Fibroblast of skin of right quadriceps (primary cell): ENCODE measurements at places on chromosomes 11 and 22.
A peak's percentile ranks its signal among the peaks of the same experiment; 100 is the strongest.

- DNase-seq, result no peak
Measured at GRCh38 chr11:20616920-20617319, 17.5 kb downstream of the SLC6A5 start.

GRCh38 chr22:22349455-22349836 is 104.9 kb downstream of the VPREB1 start:
- DNase-seq, result no peak

DNA sequence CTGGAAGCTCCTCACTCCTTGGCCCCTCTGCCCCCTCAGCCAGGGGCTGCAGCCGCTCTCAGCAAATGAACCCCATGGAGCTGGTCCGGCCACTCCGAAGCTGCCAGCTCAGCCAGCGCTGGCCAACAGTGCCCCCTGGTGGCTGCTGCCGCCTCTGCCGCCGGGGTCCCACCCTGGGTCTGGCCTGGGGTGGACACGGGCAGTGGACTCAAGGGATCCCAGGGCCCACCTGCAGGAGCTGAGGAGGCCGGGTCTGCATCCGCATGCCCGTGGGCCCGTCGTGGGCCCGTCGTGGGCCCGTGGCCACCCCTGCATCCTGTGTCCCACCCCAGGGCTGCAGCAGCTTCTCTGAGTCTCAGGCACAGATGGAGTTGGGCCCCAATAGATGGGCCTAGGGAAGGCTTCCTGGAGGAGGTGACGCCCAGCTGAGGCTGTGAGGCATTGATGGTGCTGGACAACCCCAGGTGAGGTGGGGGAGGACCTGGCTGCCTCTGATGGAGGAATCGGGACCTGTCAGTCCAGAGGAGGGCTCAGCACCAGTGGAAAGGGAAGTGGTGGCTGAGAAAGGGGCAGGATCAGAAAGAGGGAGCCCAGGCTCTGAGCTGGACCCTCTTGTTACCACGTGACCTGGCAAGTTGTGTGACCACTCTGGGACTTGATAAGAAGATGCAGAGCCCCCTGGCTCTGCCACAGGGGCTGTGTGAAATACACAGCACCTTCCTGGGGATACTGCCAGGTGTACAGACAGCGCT is 522.3 kb downstream of the BRD1 start:
- DNase-seq, result peak; percentile 20

DNA sequence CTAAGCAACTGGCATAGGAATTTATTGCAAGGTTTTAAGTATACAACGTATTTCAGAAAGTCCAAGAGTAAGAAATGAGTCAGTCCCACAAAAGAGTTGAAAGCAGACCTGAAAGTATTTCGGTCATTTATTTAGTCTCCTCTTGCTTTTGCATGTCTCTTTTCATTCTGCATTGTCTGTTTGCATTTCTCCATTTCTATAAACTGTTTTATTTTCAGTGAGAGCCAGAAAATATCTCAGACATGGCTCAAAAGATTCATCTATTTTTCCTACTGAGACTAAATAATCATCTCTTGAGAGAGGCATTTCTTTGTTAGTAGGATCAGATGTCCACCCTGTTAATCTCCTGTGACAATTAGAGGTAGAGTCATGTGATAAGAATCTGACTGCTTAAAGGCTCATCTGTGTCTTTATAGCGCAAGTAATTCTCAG is 219.1 kb upstream of the CCDC179 start:
- peak; percentile 60 for DNase-seq

DNA sequence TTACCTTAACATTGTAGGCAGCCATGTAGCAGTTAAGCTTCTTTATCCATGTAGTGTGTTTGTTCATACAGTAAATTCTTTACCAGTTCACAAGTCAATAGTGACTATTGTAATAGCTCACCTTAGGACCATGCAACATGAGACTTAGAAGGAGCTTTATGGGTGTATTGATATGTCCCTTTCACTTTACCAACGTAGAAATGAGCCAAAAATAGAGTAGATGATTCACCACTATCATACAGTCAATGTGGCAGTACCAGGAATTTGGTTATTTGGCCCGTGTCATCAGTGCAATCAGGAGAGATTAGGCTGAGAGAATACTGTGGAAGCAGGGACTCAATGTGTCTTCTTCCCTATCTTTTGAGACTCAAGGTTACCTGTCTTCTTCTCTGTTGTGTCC is 4.7 kb downstream of the ZDHHC13 start:
- peak; percentile 9 for DNase-seq

- peak; percentile 37 for DNase-seq
Measured at GRCh38 chr11:37710031-37710430, 1112.0 kb upstream of the RAG2 start.

GRCh38 chr22:18925368-18926064 is 10.6 kb downstream of the PRODH start:
- DNase-seq, result no peak

- DNase-seq, result no peak
Measured at GRCh38 chr22:44025171-44026065, 1.3 kb downstream of the PARVB start.

- peak; percentile 77 for DNase-seq
Measured at GRCh38 chr22:28594797-28595462, 84.7 kb downstream of the TTC28 start.

DNA sequence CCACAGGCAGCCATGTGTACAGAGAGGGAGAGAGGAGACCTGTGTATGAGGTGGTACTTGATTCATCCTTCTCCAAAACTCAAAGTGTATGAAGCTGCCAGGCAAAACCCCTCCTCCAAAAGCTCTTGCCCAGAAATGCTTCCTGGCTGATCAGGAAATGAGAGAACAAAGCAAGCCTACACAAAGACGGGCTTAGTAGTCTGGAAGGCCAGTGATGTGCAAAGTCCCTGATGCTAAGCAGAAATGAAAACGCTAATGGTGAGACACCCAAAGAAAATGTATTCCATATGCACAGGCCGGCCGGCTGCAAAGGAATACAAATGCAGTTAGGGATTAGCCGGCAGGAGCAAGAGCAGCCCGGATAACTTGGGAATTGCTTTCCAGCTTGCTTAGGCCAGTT is 234.9 kb upstream of the CADM1 start:
- no peak for DNase-seq

DNA sequence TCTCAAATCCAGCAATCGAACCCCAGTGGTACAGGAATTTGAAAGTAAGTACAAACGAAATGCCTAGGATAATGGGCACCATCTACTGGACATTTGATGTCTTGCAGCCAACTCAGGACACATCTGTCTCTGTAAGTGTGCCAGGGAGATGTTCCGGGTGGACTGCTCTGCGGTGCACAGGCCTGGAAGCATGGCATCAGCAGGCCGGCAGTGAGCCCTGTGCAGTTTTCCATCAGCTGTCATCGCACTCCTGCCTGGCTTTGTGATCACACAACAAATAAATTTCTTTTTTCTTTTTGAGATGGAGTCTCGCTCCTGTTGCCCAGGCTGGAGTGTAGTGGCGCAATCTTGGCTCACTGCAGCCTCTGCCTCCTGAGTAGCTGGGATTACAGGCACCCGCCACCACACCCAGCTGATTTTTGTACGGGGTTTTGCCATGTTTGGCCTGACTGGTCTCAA is 71.0 kb downstream of the JAM3 start:
- DNase-seq, result peak; percentile 75

DNA sequence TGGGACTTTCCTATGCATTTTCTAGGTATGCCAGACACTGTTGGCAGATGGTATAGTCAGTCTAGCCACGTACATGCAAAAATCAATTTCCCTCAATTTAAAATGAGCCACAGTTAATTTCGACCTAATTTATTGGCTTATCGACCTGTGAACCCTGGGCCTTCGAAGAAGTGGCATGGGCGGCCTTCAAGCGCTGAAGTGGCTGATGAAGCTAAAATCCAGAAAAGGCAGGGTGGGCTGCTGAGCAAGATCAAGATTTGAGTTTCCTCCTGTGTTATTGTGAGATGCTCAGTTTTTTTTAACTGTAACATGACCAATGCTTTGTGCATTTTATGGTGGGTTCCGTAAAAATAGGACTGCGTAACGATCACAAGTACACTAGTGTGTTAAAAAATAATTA is 5.8 kb upstream of the SORL1-AS1 start:
- no peak for DNase-seq

DNA sequence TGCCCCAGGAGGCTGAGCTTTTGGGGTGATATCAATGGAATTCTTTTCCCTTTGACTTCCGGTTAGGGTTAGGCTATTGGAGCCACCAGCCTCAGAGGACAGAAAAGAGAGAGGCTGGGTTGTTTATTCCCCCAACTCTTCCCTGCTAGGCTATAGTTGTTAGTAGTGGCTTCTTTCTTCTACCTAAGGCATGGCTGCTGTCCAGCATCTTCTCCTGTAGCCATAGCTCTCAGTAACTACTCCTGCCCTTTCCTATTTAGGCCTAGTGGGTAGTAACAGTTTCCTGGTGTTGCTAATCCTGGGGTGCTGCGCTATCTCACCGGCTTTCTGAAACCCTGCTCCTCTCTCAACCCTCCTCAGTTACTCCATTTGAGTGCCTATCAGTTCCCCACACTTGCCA is 184.9 kb downstream of the TENM4 start:
- DNase-seq, result no peak

GRCh38 chr11:73152086-73152853 is 10.2 kb upstream of the FCHSD2 start:
- no peak for DNase-seq

DNA sequence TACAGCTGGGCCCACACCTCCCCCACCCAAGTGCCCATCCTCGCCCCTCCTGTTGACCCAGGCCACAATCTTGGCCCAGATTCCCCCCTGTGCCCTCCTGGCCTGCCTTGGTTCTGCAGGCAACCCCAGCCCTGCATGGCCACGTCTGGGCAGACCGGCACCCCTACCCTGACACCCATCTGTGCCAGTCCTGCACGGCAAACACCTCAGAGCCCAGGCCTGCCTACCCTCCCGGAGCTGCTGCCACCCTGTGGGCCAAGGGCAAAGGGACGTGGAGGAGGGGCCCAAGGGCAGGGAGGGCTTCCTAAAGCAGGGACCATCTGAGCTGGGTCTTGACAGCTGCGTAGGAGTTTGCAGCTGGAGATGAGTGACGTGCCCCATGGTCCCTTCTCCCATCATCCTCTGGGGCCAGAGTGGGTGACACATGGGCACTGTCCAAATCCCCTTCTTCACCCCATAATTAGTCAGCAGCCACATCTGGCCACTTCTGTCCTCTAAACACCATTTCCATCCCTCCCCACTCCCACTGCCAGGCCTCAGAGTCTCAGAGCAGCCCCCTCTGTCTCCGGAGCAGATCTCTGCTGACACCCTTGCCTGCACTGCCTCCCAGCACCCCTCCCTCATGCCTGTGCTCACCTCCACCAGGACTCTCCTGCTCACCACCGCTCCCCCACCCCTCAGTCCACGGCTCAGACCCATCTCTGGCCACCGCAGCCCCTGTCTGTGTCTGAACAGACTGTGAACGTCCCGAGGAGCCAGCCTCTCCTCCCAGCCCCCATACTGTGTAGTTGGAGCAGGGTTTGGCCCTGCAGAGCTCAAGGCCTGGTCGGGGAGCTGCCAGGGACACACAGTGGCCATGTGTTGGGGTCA is 35.6 kb upstream of the PPARA start:
- DNase-seq, result no peak

GRCh38 chr22:47299863-47300697 is 537.6 kb downstream of the TBC1D22A start:
- no peak for DNase-seq

DNA sequence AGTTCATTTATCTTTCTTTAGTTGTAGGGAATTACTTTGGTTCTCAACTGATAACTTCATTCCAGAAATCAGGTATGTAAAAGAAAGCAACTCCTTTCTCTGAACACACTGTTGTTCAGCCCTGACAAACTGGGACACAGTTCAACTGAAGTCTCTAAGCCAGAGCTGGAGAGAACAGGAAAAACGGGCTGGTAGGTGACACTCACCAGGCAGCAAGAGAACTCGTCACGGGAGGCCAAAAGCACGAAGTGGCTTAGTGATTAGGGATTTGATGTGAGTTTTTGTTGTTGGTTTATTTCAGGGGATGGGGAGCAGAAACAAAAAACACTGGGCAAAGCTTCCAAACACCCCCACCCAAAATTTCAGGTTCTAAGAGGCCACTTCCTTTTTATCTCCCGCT is 54.1 kb downstream of the MYH9 start:
- DNase-seq, result no peak
